HFFc6 (cell line): ENCODE measurements at places on chromosomes 6 and 20.
A peak's percentile ranks its signal among the peaks of the same experiment; 100 is the strongest.

- DNase-seq: peak; percentile 20
Observed at GRCh38 chr6:148435386-148435785, 92.7 kb downstream of the SASH1 start.

GRCh38 chr6:5337573-5337972 is 76.3 kb downstream of the FARS2 start:
- peak; percentile 48 for DNase-seq

- DNase-seq: no peak
Observed at GRCh38 chr6:148969603-148970061, 222.8 kb downstream of the UST start.

GRCh38 chr6:132017942-132018341 is 66.8 kb upstream of the CCN2 start:
- DNase-seq: no peak

- no peak for DNase-seq
Observed at GRCh38 chr20:59428441-59429205, 128.2 kb downstream of the EDN3 start.

- DNase-seq: peak; percentile 93
Observed at GRCh38 chr6:19731282-19731681, 105.9 kb upstream of the ID4 start.

DNA sequence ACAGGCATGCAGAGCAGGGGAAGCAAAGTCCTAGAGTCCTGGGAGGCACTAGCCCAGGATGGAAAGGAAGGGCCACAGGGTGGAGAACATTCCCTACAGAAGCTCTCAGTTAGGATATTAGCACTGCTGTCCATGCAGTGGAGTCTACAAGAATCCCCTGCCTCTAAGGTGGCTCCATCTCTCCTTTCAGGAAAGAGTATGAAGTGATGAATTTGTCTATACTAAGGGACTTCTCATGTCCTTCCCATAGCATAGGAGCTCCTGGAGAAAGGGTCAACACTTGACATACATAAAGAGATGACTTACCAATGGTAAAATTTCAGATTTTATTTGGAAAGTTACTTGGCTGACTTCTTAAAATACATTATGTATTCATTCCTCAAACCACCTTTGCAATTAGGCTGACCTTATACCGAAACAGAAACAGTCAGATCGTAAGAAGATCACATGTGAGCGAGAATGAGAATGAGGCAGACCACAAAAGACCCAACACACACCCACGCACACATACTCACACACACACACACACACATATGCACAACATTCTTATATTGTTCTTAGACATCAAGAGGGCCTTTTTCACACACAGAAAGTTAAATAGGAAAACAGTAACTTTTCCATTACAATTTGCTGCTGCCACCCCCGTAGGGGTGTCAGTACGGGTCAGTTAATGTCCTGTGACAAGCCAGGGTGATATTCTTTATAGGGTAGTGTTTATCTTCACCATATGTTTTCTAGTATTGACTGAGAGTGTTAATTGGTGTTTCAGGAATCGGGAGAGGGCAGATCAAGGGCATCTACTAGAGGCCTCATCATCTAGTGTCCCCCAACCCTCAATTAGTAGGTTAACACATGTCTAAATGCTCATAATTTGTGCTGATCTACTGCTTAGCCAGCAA is 159.4 kb downstream of the FAXC start:
- no peak for DNase-seq

DNA sequence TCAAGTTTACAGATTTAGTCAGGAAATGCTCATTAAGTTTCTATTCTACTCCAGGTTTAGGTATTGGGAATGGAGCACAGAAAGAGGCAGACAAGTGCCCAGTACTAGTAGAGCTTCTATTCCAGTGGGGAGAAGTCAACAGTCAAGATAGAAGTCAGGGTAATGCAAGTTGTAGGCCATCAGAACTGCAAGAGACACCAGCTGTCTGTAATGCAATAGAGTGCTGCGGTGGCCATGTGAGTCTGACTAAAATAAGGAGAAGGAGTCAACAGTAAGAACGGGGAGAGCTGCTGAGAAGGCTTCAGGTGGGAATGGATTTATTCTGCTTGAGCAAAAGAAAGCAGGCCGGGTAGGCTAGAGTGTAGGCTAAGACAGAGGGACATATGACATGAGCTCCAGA is 515.0 kb downstream of the QKI start:
- no peak for DNase-seq

GRCh38 chr6:593907-594212 is 63.0 kb downstream of the HUS1B start:
- DNase-seq: no peak

DNA sequence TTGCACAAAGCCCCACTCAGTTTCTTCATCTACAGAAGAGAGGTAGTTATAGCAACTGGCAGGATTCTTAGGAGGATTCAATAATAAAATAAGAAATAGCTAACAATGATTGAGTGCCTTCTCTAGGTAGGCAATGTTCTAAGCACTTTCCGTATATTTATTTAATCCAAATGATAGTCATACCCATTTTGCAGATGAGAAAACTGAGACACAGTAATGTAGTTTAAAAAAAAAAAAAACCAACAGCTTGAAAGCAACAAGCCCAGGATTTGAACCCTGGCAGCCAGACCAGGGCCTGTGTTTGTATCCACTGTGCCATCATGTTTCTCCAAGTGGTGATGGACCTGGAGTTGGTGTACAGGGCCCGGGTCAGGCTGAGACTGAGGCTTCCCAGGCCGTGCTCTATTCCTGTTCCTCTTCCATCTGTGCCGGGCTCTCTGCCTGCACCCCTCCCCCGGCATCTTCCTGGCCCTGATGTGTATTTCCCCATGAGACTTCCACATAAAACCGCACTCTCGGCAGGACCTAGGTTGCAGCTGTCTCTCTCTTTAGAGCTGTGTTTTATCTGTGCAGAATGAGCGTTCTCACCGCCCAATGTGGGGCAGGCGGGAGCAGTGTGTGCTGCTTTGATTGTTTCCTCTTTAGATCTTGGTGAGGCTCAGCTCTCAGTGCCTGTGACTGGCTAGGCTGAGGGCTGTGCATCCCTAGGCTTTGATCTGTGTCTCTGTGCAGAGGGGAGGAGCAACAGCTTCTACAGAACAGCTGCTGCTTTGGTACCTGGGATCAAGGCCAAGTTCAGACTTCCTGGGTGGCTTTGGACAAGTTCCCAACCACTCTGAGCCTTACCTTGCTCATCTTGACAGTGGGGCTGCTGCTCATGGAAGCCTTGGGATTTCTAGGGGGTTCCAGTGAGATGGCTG is 49.5 kb downstream of the TOX2 start:
- no peak for DNase-seq

DNA sequence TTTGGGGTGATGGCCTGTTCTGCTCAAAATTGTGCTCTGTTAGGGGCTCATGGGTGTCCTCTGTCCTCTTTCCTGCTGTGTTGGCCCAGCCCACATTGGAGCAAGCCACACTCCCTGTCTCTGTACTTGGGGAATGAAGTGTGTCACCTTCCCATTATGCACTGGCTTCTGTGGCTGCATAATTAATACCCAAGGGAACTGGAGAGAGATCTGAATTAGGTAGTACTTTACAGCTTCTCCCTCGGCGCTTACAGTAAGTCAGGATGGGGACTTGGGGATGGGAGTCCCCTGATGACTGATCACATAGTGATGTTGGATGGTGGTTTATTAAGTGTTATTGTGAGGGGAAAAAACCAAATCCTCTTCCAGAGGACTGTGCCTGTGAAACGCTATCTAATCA is 116.6 kb downstream of the FOXO3 start:
- DNase-seq: no peak

- no peak for DNase-seq
Observed at GRCh38 chr6:36559011-36559793, 11.9 kb upstream of the STK38 start.

GRCh38 chr20:19778404-19778803 is 20.3 kb downstream of the RIN2 start:
- no peak for DNase-seq

DNA sequence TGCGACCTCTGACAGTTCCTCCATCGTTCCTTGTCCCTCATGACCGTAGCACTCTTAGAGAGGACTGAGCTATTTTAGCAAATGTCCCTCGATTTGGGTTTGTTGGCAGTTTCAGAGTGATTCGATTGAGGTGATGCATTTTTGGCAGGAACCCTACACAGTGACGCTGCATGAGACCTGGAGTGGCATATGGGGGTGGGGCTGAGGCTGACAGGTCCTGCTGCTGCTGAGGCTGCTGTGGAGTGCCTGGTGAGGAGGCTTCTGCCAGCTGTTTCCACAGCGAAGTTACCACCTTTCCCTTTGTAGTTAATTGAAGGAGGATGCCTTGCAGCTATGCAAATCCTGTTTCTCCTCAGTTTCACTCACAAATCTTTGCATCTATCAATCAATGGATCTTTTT is 19.8 kb downstream of the PXDC1 start:
- no peak for DNase-seq

DNA sequence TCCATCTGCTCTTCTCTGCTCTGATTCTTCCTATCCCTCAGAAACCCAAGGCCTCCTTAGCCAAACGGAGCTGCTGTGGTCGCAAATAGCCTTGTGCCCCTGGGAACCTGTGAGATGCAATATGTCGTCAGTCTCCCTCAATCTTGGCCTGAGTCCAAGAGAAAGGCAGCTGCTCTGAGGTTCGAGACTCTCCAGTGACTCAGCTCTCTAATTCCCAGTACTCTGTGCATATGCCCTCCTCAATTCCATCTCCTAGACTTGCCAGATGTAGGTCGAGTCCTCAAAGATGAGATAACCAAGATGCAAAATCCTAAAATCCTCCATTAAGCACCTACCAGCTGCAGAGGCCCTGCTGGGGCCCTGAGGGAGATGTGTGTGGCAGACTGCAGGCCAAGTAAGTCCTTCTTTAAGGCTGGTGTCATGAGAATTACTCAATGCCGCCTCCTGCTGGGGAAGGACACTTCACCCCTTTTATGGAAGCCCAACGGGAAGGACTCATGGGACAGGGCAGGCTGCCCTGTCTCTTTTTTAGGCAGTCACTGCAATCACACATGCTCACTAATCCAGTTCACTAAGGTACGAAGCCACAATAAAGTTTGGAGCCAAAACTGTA is 28.5 kb downstream of the C6orf15 start:
- peak; percentile 64 for DNase-seq

GRCh38 chr6:157981395-157982101 is at the start of gene SYNJ2:
TSS of gene SYNJ2 (plus strand) at chr6:157981863. CDS start at chr6:157981962, 99 bp downstream.
- peak; percentile 64 for DNase-seq

- DNase-seq: no peak
Observed at GRCh38 chr6:103874575-103874974, 985.1 kb downstream of the HACE1 start.

- peak; percentile 58 for DNase-seq
Observed at GRCh38 chr6:127191716-127192115, 73.2 kb downstream of the RSPO3 start.

DNA sequence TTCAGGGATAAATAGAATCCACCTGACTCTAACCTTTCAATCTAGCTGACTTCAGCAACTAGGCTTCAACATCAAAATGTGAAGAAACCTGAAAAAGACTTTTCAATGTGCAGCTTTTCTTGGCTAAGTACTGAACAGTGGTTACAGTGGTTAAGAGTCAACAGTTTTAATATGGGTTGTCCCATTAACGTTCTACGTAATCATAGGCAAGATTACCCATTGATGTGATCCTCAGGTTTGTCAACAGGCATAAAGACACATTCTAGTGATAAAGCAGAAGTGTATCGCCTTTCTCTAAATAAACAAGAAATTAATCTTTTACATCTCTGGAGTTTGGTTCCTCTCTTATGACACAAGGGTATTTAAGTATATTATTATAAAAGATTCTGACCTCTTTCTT is 154.1 kb upstream of the RUNX2 start:
- no peak for DNase-seq

GRCh38 chr6:53233309-53233708 is 84.7 kb upstream of the GCM1 start:
- DNase-seq: no peak
